ENCODE measurements at places on chromosomes 4 and X.

- no peak for DNase-seq
These were observed 105.2 kb upstream of the FGF16 start for GRCh38 chrX:77342004-77342403.

- no peak for DNase-seq
These were observed 1.7 kb downstream of the IL13RA1 start for GRCh38 chrX:118729042-118729652.

DNA sequence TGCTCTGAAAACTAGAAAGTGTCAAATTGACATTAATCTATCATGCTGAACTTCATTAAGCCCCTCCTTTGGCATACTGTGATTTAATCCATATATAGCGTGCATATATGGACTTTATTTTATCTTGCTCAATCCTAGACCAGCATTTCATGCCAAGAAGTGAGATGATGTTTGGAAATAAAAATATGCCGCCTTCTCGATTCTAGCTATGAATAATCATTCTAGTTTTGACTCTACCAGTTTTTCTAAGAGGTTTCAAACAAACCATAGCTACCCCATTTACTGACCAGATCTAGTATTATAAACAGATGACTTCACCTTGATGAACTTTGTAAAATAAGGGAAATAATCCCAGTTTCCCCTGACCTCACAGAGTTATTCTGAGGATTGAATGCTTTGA lies 95.0 kb downstream of the ARX start:
- no peak for DNase-seq

GRCh38 chr4:108536577-108536976 lies 83.8 kb upstream of the RPL34 start:
- DNase-seq, result no peak

DNA sequence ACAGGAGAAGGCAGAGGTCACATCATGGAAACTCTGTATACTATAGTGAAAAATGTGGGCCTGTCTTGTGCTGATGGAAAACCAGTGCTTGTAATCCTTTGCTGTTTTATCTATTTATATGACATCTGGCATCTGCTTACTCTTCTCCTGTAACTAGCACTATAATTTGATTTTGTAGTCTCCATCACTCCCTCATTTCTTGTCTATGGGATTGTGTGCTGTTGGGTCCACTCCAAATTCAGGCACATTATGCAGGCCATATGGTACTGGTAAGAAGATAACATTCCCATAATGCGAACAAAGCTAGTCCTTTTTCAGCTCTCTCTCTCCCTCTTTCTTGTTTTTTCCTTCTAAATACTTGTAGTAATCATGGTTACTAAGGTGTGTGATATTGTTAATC lies 581.2 kb upstream of the IGFBP7 start:
- DNase-seq, result no peak

GRCh38 chr4:173432430-173432829 lies 33.5 kb upstream of the SCRG1 start:
- no peak for DNase-seq
